ENCODE measurements at places on chromosomes 11 and 22.
A peak's percentile ranks its signal among the peaks of the same experiment; 100 is the strongest.

GRCh38 chr11:110991661-110992355, 253.7 kb upstream of the POU2AF2 start:
- DNase-seq, result no peak

- no peak for DNase-seq
Observed at GRCh38 chr22:50535113-50535512, 5.3 kb upstream of the TYMP start.

DNA sequence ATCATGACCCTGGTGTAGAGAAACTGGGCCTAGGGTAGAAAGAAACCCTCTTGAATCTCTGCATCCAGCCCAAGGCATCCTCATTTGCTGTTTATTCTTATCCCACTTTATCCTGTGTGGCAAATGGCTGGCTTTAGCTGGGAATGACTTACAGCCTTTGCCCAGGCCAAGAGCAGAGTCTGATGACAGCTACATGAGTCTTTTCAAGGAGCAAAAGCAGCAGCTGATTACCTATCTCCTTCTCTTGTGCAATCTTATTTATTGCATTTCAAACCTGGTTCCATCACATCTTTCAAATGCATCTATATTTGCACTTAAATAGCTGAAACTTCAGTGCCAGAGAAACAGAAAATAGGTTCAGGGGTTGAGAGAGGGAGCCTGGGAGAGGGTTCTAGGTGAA, 26.1 kb downstream of the SYT13 start:
- DNase-seq, result no peak

- peak; percentile 54 for DNase-seq
Observed at GRCh38 chr11:64545619-64546018, 45.4 kb upstream of the SLC22A12 start.

GRCh38 chr11:2300936-2301630, 635 bp downstream of the C11orf21 start:
- DNase-seq, result no peak

DNA sequence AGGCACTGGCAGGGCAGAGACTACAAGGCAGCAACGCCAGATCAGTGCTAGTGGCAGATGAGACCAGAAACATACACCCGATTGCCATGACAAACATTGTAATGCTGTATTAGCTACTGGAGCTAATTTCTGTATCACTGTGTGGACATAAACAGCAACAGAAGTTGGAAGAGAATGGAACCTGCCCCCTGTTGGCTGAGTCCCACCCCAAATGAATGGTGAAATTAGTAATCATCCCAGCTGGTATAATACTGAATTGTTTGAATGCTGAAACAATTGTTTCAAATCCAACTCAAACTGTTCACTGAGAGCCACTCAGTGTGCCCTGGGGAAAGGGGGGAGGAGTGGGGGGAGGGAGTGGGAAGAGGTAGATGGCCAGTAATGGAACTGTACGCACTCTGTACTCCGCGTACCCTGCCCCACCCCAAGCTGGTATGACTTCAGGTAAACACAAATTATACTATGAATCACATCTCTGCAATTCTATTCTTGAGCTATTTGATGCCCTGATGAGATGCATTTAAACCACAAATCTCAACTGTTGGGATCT, 11.2 kb upstream of the BIRC3 start:
- DNase-seq, result no peak

- no peak for DNase-seq
Observed at GRCh38 chr11:126317756-126318573, 14.1 kb downstream of the DCPS start.

- no peak for DNase-seq
Observed at GRCh38 chr22:49567899-49568750, 259.5 kb downstream of the BRD1 start.

- no peak for DNase-seq
Observed at GRCh38 chr22:28034760-28035401, 115.8 kb upstream of the PITPNB start.

GRCh38 chr11:35036639-35037038, 102.3 kb upstream of the CD44 start:
- DNase-seq, result no peak

GRCh38 chr11:8838248-8838647, 72.7 kb upstream of the AKIP1 start:
- DNase-seq, result no peak

GRCh38 chr11:110573411-110573810, 138.8 kb downstream of the ARHGAP20 start:
- no peak for DNase-seq

- no peak for DNase-seq
Observed at GRCh38 chr22:34122042-34122441, 201.8 kb upstream of the LARGE1 start.

DNA sequence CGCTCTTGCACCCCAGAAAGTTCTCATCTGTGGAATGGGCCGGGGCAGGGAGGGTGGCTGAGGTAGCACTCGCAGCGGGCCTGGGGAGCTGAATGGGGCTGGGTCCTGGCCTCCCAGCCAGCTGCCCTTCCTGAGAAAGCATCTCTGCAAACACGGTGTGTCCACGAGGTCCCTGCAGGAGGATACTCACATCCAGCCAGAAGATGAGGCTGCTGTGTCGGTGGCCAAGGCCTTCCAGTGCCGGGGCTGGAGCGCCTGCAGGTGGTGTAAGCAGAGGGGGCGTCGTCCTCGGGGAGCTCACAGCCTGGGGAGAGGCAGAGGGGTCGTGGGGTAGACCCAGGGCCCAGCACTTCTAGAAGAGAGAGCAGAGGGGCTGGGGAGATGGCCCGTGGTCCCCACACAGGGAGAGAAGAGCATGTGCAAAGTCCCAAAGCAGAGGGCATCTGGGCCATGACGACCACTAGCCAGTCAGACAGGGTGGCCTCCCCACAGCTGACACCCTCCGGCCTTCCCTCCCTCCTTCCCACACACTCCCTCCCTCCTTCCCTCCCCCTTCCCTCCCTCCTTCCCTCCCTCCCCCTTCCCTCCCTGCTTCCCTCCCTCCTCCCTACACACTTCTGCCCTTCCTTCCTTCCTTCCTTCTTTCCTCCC, 97.9 kb downstream of the WNT7B start:
- DNase-seq, result no peak

- no peak for DNase-seq
Observed at GRCh38 chr22:41766476-41766875, 34.0 kb upstream of the CCDC134 start.

GRCh38 chr11:9143721-9144120, 52.3 kb upstream of the SCUBE2 start:
- no peak for DNase-seq

DNA sequence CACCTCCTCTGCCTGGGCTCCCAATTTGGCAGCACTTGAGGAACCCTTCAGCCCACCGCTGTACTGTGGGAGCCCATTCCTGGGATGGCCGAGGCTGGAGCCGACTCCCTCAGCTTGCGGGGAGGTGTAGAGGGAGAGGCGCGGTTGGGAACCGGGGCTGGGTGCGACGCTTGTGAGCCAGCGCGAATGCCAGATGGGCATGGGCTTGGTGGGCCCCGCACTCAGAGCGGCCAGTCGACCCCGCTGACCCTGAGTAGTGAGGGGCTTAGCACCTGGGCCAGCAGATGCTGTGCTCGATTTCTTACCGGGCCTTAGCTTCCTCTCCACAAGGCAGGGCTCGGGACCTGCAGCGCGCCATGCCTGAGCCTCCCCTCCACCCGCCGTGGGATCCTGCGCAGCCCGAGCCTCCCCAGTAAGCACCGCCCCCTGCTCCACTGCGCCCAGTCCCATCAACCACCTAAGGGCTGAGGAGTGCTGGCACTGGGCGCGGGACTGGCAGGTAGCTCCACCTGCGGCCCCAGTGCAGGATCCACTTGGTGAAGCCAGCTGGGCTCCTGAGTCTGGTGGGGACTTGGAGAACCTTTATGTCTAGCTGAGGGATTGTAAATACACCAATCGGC, 58.3 kb upstream of the DEFB108B start:
- no peak for DNase-seq

- DNase-seq, result no peak
Observed at GRCh38 chr11:4459500-4459899, 10.4 kb downstream of the OR52K2 start.

DNA sequence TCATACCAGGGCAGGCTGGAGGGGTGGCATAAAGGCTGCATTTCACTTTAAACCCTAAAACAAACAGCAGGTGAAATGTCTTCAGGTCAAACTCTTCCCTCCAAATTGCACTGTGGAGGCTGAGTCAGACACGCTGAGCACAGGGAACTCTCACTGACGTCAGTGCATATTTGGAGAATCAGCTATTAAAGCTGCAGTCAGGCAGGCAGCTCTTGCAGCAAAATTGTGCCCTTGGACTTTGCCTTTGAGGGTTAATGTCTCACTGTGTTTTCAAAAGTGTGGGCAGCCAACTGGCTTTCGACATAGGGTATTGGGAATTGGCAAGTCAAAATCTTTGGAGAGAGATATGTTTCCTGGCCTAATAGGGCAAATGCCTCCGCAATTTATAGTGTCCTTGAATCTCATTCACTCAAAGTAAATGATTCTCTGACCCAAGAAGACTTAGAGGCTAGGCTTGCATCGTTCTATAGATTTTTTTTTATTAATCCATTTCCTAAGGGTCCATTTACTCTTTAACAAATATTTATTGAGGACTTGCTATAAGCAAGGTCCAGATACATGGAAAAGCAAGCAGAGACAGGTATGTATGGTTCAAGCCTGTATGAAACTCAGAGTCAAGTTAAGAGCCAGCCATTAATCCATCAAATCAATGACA, 27.7 kb upstream of the SMCO4 start:
- peak; percentile 3 for DNase-seq

DNA sequence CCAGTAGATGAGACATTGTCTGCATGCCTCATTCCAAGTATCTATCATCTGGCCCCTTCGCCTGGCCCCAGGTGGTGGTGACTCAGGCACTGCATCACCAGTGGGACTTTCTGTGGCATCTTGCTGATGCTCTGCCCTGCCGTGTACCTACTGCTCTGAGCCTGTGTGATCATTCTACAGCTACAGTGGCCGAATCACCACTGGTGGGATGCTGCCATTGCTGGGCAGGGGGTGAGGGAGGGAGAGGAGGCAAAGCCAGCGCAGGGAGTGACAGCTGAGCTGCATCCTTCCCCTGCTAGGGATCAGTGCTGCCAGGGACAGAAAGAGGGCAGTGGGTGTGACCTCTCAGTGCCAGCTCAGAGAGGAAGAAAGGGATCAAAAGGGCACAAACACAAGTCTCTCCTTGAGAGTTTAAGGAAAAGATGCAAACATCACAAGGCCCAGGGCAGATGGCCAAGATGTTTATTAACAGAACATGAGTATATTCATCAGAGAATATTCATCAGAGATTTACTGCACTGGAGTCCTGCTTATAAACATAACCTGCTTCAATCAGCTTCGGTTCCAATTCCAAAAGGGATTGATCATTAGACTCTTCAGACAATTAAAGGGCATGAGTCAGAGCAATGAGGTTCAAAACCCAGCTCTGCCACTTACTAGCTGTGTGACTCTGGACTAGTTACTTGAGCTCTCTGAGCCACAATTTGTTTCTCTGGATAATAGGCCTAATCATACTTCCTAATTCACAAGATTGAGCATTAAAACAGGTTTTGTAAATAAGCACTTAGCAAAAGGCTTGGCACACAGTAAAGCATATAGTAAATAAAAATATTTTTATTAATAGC, 109.8 kb downstream of the NAT10 start:
- no peak for DNase-seq

DNA sequence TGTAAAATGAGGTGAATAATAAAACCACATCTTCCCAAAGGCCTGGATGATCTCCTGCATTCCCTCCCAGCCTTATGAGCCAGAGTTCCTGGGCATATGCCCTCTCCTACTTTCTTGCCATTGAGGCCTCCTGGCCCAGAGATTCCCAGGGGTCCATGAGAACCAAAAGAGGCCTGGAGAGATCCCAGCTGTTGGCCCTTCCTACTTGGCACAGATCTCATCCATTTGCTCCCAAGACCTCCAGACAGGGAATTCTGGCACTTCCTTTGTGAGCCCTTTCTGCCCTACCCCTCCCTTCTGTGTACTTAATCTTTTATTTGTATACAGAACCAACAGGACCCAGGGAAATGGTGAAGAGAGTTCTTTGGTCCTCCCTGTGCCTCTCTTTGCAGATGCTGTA, 21.4 kb downstream of the POU2F3 start:
- no peak for DNase-seq

DNA sequence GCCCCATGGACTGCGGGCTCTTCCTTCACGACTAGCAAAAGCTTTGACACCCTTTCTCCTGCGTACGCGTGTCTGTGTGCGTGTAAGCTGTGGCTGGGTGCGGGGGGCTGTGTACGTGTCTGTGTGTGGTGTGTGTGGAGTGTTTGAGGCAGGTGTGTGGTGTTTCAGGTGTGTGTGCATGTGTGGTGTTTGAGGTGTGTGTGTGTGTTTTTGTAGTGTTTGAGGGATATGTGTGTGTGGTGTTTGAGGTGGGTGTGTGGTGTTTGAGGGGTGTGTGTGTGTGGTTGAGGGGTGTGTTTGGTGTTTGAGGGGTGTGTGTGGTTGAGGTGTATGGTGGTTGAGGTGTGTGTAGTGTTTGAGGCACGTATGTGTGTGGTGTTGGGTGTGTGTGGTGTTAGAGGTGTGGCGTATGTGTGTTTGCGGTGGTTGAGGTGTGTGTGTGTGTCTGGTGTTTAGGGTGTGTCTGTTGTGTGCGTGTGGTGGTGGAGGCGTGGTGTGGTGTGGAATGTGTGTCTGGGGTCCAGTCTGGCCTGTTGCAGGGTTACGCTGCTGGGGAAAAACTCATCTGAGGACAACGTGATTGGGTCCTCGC, 687 bp upstream of the ARSA start:
- no peak for DNase-seq

- DNase-seq, result peak; percentile 1
Observed at GRCh38 chr22:30890686-30891442, 77.7 kb downstream of the MORC2 start.

GRCh38 chr22:30495041-30495784, 10.3 kb downstream of the SEC14L4 start:
- no peak for DNase-seq

DNA sequence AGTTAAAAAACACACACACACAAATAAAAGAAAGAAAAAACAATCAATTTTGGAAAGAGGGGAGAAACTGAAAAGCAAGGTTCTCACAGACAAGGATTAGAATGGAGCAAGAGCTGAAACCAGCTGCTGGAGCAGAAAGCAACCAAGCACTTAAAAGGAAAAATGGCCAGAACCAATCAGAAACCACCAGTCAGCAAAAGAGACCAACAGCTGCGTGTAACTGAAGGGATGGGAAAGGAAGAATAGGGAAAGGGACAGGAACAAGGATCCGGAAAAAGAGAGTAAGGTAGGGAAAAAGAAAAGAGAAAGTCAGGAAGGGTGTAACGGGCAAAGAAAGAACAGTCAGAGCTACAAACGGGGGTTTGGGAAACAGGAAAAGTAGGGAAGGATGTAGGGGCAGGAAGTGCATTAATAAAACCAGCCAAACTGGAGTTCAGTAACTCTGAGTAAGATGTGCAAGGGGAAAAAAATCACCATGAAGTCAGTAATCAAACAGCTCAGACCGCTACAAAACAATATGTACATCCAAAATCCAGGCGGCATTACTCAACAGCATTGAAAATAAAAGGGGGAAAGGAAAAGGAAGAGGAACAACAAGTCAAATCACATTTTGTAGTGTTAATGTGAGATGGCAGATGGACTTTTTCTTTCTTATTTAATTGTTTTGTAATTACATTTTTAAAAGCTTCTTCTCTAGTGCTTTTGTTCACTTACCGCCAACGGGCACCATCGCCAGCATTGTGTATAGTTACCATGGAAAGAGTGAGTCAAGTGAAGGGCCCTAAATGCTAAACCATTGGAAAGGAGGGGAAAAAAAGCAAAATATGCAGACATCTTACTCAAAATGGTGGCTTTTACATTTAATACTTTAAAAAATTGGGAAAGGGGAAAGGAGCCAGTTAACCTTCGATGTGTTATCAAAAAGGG, 49.2 kb downstream of the APOL5 start:
- no peak for DNase-seq
